NCI-H1105 treated with DMSO at 0.1 percent for 48 hours (cell line): ENCODE measurements at places on chromosomes 16 and 17.

- DNase-seq: no peak
Observed at GRCh38 chr16:61309386-61309785, 726.9 kb downstream of the CDH8 start.

- no peak for DNase-seq
Observed at GRCh38 chr17:79508291-79508716, 102.5 kb downstream of the RBFOX3 start.

DNA sequence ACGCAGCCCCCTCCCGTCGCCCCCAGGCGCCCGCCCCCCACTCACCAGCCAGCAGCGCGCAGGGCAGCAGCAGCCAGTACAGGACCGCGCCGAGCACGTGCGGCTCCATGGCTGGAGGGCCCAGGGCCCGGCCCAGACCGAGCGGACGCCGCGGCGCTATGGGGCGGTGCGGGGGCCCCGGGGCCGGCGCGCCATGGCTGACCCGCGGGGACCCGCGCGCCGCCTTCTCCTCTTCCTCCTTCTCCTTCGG is 239 bp downstream of the PIEZO1 start:
- no peak for DNase-seq

DNA sequence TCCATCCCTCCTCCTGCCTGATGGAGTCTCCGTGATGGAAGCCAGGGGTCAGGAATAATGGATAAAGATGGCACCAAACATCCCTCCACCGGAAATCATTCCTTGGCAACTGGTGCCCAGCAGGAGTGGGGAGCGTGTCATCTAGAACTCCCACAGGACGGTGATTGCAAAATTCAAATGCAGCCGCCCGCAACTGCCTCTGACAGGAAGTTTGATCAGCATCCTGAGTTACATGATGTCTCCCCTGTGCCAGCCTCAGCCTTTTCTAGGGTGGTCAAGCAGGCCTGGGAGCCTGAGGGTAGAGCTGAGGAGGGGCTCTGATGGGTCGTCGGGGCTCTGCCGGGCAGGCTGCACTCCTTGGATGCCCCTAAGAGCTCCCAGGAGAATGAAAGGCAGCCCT is 52.8 kb downstream of the GSG1L start:
- DNase-seq: no peak

- no peak for DNase-seq
Observed at GRCh38 chr17:81309140-81309858, 14.2 kb upstream of the SLC38A10 start.

DNA sequence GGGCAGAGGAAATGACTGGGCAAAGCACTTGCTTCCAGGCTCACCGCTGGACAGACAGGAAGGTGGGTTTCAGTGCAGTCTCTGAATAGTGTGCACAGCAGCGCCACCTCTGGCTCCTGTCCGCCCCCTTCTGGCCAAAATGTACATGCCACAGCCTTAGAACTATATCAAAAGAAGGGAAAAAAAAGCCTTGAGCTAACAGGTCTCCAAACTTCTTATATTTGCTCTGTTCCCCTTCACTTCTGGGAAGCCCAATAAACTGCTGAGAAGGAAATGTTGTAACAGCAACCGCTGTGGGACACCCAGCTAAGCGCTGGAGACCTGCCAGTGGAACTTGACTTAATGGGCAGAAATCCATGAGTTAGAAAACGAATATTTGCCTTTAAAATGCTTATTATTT is 17.5 kb downstream of the COG7 start:
- DNase-seq: no peak

DNA sequence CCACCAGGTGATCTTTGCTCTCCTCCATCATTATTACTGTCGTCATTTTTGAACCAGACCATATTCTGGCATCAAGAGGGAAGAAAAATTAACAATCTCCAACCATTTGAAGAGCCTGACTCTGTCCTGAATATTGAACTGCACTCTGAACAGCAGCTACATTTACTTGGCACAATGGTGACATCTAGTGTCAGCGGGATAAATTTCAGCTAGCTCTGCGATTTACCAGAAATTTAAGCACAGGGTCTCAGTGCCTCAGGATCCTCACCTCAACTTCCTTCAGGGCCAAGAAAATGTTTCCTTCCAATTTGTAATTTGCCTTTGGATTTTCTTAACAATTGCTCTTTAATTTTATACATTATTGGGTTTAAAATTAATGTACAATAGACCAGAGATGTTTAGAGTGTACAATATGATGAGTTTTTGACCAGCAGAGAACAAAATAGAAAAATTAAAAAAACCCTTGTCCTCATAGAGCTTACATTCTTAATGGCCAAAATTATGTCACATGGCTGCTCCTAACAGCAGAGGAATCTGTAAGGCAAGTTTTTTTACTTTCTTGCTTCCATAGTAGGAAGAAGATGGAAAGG is 10.7 kb upstream of the ZNF19 start:
- peak; percentile 23 for DNase-seq

DNA sequence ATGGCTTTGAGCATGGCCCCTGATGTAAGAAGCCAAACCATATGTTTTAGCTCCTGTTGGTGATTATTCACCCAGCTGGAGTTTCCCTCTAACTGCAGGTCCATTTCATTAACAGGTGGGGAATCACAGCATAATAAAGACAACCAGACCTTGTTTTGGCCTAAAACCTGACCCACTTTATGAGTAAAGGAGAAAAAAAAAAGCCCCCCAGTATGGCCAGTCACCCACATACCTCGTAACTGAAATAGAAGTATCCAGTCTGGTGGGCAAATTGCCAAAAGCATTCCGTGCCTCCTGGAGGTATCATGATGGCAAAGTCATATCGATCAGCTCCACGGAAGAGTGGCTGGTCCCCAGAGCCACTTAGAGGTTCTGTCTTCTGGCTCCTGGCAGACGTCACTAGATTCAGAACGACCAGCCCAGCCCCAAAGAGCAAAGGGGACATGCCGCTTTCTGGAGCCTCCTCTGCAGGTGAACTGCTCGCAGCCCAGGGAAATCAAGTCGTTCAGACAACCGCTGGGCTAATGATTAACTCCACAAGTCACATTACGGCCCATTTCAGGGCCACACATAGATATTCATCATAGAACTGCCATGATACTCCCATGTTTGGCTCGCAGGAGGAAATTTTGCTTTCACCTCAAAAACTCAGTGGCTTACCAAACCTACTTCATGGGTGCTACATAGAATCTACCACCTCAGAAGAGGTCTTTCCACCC is at the start of gene TMED6:
Gene TMED6 (minus strand): TSS at position 478 of the 719 bp plus-strand sequence. CDS start 33 bp downstream, at position 445.
- no peak for DNase-seq

DNA sequence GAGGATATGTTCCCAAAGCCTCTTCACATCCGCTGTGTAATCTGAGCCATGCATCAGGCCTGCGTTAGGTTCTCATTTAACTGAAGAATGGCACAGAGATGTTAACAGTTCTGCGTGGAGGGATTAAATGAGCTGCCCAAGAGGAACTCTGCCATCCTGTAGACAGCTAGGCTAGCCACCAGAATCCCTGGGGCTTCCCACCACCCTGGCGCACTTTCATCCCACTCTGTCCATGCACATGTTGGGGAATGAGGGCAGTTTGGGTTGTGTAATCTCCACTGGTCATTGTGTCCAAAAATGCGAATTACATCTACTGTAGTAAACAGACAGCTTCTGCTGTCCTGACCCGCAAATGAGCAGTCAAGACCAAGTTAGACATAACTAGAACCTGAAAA is 1.0 kb upstream of the GLG1 start:
- no peak for DNase-seq

- DNase-seq: no peak
Observed at GRCh38 chr17:73478768-73479424, 165.3 kb downstream of the SDK2 start.
